Stimulated activated CD8-positive, alpha-beta memory T cell treated with anti-CD3 and anti-CD28 coated beads, Interleukin-7, amount 100 ng/mL, for 48 hours (primary cell): ENCODE measurements at places on chromosomes 7 and 10.

- DNase-seq: no peak
Measured at GRCh38 chr7:138064856-138065357, 11.4 kb upstream of the AKR1D1 start.

- DNase-seq: no peak
Measured at GRCh38 chr7:1134951-1135350, 25.0 kb downstream of the ZFAND2A start.

GRCh38 chr7:52254396-52255010 lies 780.9 kb upstream of the POM121L12 start:
- DNase-seq: no peak

GRCh38 chr7:75532639-75533038 lies 40.5 kb downstream of the SPDYE5 start:
- DNase-seq: no peak

DNA sequence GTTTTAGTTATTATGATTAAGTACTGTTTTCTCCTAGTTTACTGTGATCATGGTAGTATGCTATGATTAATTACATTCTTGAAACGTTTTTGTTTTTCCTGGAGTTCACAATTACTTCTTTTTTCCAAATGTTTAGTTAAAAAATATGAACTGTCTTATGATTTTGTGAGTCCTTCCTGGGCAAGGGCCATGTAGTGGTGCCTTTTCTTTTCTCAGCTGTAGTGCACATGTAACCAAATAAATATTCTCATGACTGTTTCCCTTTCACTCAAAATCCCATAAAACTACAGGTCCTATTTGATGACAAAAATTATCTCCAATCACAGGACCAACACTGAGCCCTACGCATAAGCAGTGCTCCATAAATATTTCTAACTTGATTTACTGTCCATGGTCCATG lies 118.9 kb upstream of the EGR2 start:
- no peak for DNase-seq

DNA sequence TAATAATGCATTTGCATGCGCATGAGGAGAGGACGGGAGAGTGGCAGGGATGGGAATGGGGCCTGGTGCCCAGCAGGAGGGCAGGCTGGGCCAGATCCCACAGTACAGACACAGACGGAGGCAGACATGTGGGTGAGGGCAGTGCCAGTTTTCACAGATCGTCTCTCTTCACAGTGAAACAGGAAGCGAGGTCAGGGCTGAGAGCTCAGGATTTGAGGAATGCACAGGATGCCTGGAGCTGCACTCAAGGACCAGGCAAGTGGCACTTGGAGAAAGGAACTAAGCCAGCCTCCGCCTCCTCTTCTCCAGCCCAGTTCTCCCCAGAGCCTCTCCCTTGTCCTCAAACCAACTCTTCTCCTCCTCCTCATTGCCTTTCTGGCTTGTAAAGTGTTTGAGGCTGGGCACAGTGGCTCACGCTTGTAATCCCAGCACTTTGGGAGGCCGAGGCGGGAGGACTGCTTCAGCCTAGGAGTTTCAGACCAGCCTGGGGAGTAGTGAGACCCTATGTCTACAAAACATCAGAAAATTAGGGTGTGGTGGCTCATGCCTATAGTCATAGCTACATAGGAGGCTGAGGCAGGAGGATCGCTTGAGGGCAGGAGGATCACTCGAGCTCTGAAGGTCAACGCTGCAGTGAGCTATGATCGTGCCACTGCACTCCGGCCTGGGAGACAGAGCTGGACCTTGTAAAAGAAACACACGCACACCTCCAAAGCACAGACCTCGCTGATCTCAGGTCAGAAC lies 115.2 kb downstream of the HIP1 start:
- no peak for DNase-seq

GRCh38 chr7:132359743-132360142 lies 216.5 kb downstream of the PLXNA4 start:
- DNase-seq: no peak

- DNase-seq: peak; percentile 65
Measured at GRCh38 chr7:150716368-150716767, at the start of gene GIMAP1. Gene GIMAP1, plus strand, starts transcription at chr7:150716613. Its CDS starts 2,435 bp downstream, at chr7:150719048.

GRCh38 chr10:7787150-7787856 lies 490 bp downstream of the KIN start:
- DNase-seq: peak; percentile 3
